Cardiac fibroblast (primary cell): ENCODE measurements at places on chromosomes 12 and 14.

DNA sequence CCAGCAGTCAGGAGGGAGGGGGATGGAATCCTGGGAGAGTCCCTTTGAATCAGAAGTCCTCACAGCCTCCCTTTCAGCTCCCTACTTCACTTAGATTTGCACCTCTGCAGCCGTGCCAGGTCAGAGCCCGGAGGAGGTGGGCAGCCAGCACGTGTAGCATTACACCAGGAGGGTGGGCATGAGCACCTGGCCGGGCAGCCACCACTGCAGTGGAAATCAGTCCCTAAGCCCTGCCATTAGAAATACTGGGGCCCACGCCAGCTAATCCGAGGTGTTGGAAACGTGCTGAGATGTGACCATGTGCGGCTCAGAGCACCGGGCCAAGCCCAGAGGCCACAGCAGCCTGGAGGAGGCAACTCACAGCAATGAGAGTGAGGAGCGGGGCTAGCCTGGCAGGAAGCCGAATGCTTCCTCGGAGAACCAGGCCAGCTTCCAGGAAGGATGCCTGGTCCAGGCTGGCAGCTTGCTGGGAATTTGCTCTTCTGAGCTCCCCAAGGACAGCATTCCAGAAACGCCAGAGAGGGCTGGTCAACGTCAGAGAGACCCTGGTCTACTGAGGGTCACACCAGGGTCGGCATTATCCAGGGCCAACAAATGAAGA lies 9.4 kb upstream of the CACNA2D4 start:
- DNase-seq, result peak; percentile 94

DNA sequence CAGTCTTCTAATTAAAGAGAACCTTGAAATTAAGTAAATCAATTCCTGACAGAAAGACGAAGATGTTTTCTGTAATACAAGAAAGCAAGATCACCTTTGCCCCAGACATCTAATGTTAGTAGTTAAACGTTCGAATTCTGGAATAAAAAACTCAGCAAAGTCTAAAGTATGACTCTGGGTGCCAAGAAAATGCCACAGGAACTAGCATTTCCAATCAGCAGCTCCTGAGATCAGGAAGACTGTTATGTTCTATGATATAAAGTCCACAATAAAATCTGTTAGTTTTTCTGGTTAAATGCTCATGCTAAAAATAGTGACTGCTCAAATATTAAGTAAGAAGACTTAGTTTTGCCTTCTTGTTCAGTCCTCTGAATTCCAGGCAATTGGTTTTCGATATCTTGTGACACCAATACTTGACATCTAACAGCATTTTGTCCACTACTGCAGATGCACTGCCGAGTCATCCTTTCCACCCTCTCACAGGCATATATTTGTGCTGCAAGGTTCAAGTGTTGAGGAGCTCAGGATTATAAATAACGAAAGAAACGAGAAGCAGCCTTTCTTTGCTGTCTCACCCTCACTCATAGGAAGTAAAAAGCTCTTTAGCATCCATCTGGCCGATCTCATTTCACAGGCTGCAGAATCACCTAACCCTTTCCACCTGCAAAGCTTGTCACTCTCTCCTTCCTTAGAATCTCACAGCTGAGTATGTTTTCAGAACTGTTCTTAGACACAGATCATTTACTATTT lies 32.0 kb downstream of the SSH1 start:
- peak; percentile 56 for DNase-seq

GRCh38 chr12:7096979-7097378 lies 4.7 kb upstream of the C1R start:
- no peak for DNase-seq

GRCh38 chr14:77808250-77808649 lies 8.3 kb downstream of the ADCK1 start:
- no peak for DNase-seq

- DNase-seq, result peak; percentile 33
Observed at GRCh38 chr14:76715511-76716081, 45.7 kb upstream of the VASH1 start.

DNA sequence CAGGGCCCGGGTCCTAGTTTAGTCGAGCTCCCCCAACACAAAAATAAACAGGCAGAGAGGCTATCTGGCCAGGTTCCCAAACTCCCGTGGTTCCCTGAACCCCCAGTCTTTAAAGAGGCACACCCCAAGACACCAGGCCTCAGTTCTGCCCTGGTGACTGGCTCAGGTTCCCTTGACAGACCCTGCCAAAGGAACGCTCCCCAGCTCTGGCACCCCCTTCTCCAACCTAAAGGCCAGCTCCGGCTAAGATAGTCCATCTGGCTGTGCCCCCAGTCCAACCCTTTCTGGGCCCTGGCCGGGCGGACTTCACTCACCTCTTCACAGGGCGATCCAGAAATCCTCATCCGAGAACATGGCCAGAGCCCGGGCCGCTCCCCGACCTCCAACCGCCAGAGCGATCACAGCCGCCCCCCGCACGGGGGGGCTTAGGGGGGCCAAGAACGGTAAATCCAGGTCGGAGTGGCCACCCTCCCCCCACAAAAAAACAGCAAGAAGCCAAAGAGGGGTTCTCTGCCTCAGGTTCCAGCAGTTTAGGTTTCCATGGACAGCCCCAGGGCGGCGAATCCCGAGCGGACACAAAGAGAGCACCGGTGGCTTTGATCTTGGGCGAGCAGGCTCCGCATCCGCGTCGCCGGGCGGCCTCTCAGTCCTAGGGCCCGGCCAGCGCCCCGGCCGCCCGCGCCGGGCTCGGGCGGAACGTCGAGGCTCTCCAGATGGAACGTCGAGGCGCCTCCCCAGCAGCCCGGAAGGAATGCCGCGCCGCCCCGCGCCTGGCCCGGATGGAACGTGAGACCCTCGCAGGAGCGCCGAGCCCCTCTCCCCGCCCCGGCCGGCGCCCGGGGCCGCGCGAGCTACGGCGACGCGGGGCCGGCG lies 1.1 kb downstream of the KMT2D start:
- DNase-seq, result peak; percentile 28

DNA sequence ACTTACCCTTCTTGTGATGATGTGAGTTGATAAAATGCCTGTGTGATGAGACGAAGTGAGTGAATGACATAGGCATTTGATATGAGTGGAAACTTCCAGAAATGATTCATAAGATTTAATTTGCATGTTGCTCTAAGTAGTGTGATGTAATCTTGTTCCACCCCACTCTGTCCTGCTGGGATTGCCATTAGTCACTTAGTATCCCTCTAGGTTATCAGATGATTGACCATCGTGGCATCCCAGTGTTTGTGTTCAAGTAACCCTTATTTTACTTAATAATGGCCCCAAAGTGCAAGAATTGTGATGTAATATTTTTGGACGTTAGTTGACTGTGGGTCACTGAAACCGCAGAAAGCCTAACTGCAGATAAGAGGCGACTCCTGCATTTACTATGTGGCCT lies 214.4 kb upstream of the DIO2 start:
- peak; percentile 98 for DNase-seq

GRCh38 chr14:103194256-103195045 lies 71.2 kb downstream of the TNFAIP2 start:
- DNase-seq, result peak; percentile 79

GRCh38 chr12:20514598-20514997 lies 146.3 kb downstream of the PDE3A start:
- no peak for DNase-seq

DNA sequence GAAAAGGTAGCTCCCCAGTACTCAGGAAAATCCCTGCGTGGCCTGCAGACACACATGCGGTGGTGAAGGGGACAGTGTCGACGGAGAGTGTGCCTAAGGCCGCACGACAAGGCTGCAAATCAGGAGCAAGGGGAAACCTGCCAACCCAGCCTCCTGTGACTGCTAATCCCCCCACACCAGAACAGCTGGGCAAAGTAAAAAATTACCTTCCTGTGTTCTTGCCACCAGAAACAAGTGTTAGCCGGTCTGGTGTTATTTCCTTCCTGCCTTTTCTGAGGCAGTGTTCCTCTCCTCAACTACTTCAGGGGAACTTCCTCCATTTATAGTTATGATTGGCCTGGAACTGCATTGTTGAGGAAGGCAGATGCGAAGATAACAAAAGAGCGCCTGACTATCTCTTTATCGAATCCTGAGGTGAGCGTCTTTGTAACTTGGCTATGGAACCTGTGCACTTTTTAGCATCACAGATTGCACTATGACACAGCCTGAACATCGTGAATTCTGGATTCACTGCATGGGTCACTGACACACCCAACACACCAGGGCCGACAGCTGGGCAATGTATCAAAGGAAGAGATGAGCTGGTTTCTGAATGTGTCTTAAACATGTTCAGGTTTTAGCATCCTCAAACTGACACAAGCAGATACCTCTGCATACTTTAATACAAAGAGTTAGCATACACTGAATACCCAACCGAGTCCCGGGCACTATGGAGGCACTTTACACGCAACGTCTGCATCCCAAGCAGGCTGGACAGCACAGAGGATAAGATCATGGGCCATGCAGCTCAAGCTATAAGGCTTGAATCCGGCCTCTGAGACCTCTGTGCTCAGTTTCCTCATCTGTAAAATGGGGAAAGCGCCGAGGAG lies 28.9 kb downstream of the SLC15A4 start:
- DNase-seq, result no peak

DNA sequence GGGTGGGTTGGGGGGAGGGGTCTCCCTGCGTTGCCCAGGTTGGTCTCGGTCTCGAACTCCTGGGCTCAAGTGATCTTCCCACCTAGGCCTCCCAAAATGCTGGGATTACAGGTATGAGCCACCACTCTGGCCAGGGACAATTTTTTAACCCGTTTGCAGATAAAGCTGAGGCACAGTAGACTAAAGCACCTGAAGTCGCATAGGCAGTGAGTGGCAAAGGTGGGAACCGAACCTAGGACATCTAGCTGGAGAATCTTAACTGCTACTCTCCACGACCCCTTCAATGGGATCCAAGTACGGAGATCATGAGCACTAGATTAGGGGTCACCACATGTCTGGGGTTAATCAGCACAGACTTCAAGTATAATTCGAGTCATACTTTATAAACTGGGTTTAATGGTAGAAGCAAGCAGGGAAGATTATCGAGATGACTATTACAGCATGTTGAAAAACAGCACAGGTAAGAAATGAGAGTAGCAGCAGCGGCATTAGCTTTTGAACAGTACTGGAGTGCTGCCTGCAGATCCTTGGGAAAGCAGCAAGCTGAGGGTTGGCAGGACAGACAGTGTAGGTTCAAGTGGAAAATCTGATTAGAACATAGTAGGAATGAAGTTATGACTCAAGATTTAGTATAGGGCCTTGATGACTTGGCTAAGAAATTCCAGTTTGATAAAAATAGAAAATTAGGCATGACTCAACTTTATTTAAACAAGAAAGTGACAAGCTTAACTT lies 23.9 kb downstream of the NID2 start:
- peak; percentile 88 for DNase-seq

DNA sequence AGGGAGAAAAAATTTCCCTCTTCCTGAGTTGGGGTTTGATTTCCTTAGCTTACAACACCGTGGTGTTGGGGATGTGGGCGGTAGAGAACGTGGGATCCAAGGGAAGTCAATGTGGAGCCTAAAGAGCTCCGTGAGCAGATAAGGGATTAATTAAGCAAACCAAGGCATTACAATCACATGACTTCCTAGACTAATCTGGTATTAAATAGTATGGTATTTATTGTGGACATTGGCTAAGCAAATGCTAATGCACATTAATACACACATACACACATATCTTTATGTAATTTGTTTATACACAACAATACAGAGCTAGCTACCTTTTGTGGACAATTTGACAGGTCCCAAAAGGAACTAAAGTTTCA lies 791 bp upstream of the RNF41 start:
- no peak for DNase-seq
